ENCODE measurements at places on chromosomes 2 and 18. TPM values are rescaled to one million over a fixed set of nuclear protein-coding genes. Genes with fewer than 3 reads are reported as not detected.

The SLC38A11 gene
- total RNA-seq: 0.60 TPM

The SPR gene
- total RNA-seq: 54.3 TPM

The MROH2A gene
- not detected for total RNA-seq

The ZSWIM2 gene
- 0.37 TPM for total RNA-seq

The CCBE1 gene
- 1.3 TPM for total RNA-seq

The DSC3 gene
- 0.32 TPM for total RNA-seq

The SLC9A4 gene
- total RNA-seq: not detected

The CPO gene
- 2.0 TPM for total RNA-seq

The HDLBP gene
- 471 TPM for total RNA-seq

The CTAGE1 gene
- not detected for total RNA-seq

The FOXD4L1 gene
- total RNA-seq: 0.24 TPM

The EN1 gene
- total RNA-seq: 0.50 TPM

The MYO5B gene
- 6.2 TPM for total RNA-seq

The IL1R2 gene
- 207 TPM for total RNA-seq

The SIX3 gene
- not detected for total RNA-seq

Measured in omental fat pad (tissue), 4 donors.